RPMI8226 (cell line): ENCODE measurements at places on chromosomes 13 and 19.

- DNase-seq = no peak
Measured at GRCh38 chr13:33144358-33144784, 128.1 kb downstream of the KL start.

GRCh38 chr19:19655051-19655594 lies 8.4 kb downstream of the ATP13A1 start:
- DNase-seq = no peak

GRCh38 chr19:46390121-46390858 lies 23.1 kb downstream of the CCDC8 start:
- DNase-seq = no peak

DNA sequence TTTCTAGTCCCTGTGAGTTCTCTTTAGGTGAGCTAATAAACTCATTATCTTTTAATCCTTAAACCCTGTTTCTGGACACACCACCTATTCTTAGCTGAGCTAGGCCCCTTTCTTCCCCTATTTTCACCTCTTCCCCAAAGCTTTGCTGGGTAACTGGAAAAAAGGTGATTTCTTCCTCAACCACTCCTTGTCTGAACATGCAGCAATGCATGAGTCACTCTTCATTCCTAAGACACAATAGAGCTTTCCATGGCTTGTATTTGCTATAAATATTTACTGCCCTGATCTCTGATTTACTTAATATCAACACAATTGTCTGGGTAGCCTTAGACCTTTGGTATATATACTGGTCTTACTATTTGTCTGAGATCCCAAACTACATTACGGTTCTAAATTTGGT lies 370.9 kb downstream of the KLF5 start:
- DNase-seq = no peak

GRCh38 chr19:44757735-44758505 lies 9.4 kb downstream of the BCL3 start:
- no peak for DNase-seq

DNA sequence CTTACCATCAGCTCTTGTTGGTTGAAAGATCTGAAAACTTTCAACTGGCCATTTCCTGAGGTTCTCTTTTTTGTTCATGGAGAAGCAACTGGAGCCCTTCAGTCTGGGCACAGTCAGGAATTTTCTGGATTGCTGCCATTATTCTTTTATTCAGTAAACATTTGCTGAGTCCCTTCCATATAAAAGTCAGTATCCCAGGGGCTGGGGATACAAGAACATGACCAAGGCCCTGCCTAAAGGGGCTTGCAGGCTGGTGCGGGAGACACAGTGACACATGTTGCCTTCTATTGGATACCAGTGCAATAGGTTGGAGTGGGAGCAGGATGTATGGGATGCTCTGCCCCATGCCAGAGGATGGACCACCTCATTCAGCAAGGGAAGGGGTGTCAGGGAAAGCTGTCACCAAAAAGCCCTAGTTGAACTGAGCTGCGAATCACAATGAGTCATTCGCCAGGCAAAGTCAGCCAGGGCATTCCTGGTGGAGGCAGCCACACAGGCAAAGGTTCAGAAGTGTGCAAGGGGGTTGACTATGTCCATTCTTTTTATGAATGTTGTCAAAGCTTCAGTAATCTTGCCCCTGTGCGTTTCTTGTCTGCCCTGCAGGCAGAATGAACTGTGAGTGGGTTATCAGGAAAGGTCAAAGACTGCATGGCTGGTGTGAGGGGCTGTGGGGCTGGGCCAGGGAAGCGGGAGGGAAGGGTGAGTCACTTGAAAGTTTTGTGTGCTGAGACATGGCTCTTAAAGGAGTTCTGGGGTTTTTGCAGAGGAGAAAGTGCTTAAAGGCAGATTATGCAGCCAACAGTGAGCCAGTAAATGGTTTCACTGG lies 395.9 kb downstream of the KCNRG start:
- no peak for DNase-seq

- DNase-seq = peak; percentile 53
Measured at GRCh38 chr19:3338541-3339181, 27.7 kb upstream of the NFIC start.

DNA sequence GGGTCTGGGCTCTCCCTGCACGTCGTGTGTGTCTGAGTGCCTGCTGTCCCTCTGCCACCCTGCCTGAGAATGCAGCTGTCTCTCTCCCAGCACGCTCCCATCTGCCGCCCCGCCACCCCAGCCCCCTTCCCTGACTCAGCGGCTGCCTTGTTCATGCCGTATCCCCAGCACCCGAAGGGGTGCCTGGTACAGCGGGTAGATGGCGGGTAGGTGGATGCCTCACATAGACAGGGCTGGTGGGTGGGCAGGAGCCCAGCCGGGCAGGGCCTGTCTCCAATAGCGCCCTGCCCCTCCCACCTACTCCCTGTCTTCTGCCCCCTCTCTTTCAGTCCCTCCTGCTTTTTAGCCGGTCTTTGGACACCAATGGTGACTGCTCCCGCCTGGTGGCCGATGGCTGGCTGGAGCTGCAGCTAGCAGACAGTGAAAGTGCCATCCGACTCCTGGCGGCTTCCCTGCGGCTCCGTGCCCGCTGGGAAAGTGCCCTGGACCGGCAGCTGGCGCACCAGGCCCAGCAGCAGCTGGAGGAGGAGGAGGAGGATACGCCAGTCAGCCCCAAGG lies 30.3 kb downstream of the DHX34 start:
- DNase-seq = no peak

GRCh38 chr19:3513229-3514140 lies 7.4 kb downstream of the FZR1 start:
- DNase-seq = no peak

GRCh38 chr13:51534041-51534817 lies 50.0 kb upstream of the WDFY2 start:
- no peak for DNase-seq

DNA sequence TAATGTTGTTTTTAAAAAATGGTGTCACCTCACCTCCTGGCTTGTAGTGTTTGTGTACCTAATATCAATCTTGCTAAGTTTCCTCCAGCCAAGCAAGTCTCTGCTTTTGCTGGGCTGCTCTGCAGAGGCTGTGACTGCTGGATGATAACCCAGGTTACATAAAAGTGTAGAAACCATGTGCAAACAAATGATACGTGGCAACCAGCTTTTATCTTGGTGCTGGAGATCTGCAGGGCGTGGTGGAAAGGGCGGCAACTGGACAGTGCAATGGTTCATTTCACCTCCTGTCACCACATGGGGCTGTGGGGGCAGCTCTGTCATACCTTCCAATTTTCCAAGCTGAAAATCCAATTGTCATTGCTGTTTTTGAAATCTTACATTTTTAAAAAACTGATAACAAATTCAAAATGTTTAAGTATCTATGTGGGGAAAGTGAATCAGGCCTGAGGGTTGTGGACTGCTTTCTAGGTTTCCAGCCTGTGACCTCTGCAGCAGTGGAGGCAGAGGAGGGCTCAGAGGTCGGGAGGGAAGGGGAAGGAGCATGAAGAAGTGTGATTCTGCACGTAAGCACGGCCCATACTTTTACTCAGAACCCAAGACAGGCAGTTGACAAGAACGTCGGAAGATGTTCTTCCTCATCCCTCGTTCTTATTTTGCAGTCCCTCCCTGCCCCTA lies 9.7 kb downstream of the GPR42 start:
- no peak for DNase-seq

DNA sequence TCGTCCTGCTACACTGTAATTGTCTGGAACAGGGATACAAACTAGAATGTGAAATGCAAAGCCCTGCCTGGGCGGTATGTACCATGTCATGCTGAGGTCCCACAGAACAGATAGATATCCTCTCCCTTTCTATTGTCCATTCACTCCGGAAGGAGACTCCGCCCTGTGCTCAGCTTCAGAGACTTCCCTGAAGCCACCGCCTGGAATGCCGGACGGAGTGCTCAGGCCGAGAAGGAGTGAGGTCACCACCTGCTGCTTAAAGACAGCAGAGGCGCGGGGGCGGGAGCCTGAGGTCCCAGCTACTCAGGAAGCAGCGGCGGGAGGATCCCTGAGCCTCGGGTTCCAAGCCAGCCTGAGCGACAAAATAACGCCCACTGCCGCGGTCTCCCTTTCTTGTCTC lies 890 bp upstream of the ZNF611 start:
- DNase-seq = no peak

DNA sequence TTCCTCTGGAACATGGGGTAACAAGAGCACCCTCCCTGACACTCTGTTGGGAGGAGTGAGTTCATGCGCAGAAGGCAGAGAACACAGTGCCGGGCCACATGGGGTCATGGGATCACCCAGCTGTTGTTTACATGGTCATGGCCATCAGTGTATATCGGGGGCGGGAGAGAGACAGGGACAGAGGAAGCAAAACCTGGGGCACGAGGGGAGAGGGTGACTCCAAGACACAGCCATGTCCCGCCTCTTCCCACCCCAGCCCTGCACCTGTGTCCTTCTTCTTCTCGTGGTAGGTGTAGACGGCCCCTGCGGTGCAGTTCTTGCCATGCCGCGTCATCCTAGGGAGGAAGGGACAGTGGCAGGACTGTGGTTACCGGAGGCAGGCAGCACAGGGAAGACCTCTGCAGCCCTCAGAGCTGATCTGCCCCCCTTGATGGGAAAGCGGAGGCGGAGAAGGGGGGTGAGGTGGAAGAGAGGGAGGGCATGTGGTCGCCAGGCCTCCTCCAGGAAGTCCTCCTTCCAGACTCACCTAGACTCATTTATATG lies 19.9 kb downstream of the NOSIP start:
- DNase-seq = no peak

- DNase-seq = no peak
Measured at GRCh38 chr13:20945952-20946383, 43.4 kb upstream of the XPO4 start.

DNA sequence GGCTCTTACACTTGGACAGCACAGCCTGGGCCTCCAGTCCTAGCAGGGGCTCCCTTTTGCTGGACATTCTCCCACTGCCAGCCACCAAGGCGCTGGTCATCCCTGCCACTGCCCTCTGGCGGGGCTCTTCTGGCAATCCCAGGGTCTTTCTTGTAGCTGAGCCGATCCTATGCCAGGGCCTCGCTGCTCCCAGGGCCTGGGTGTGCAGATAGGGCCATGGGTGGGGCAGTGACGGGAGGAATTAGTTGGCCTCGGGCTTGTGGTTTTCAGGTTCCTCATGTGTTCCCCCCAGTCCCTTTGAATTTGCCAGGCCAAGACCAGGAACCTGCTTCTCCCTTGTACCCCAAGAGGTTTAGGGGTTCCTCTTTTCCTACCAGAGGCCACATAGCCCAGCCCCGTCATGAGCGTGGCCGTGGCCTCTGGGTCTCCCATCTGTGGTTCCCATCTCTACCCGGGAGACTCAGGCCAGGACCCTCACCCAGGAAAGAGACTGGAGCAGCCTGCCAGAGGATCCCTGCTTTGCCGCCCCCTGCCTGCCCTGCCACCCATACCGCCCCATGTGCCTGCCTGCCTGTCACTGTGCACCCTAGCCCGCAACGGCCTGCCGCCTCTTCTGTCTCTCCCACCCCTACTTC lies 26.2 kb downstream of the TMED1 start:
- DNase-seq = no peak

GRCh38 chr13:39875111-39875987 lies 219.9 kb downstream of the COG6 start:
- no peak for DNase-seq

GRCh38 chr13:47903836-47904235 lies 97.2 kb downstream of the SUCLA2 start:
- DNase-seq = peak; percentile 4

DNA sequence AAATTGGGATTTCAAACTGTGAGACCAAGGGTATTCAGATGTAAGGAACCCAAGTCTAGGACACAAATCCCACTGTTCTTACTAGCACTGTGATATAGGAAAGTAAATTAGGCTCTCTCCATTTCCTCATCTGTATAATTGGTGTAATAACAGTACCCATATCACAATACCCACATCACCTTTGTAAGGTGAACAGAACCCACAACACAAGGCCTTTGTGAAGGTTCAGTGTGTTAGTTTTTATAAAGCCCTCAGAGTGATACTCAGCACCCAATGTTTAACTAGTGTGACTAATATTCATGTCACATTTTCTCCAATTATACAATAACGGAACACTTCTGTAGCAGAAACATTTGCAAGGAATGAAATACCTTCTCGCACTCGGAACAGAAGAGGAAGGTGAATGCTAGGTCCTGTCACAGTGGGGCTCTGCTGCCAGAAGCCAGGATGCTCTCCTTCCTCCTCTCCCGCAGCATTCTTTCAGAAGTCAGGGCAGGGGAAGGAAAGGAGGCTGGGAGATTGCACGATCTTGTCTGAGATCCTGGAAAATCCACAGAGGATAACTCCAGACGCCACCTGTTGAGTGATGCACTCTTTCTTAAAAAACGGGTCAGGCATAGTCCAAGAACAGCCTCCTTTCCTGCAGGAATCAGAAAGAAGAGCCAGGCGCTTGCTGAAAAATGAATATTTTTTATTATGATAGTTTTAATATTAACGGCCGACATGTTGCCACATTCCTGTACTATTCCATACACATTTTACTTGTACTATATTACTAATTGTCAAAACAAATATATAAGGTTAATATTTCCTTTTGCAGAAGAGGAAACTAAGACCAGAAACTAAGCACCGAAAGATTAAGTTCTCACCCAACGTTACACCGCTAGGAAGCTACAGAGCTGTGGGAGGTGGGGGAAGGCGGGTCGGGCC lies 762 bp downstream of the ZNF45 start:
- DNase-seq = no peak
